Kidney epithelial cell (primary cell): ENCODE measurements at places on chromosomes 3 and 15. TPM values are rescaled to one million over a fixed set of nuclear protein-coding genes. Genes with fewer than 3 reads are reported as not detected.

PLCB2 gene
- 0.68 and 1.5 TPM in 2 replicates for total RNA-seq

DTX3L gene
- 42.9 and 46.8 TPM in 2 replicates for total RNA-seq

PRICKLE2 gene
- 10.8 and 13.7 TPM in 2 replicates for total RNA-seq

LRRN1 gene
- 19.7 and 26.8 TPM in 2 replicates for total RNA-seq

POPDC2 gene
- 1.0 and 4.9 TPM in 2 replicates for total RNA-seq

MAP1A gene
- total RNA-seq = 2.0 and 2.5 TPM in 2 replicates

HES1 gene
- 45.2 and 50.7 TPM in 2 replicates for total RNA-seq

INKA1 gene
- total RNA-seq = not detected in 2 replicates

SHC4 gene
- total RNA-seq = 3.3 and 4.2 TPM in 2 replicates

SUSD5 gene
- 1.4 and 2.0 TPM in 2 replicates for total RNA-seq

TM4SF4 gene
- total RNA-seq = not detected in 2 replicates

RCCD1 gene
- total RNA-seq = 8.9 and 12.5 TPM in 2 replicates

SPTBN5 gene
- 0.14 and 0.17 TPM in 2 replicates for total RNA-seq

ARGFX gene
- not detected in 2 replicates for total RNA-seq

ASB14 gene
- total RNA-seq = not detected in 2 replicates

TERB2 gene
- total RNA-seq = not detected in 2 replicates

ST8SIA2 gene
- total RNA-seq = 7.0 and 13.7 TPM in 2 replicates

RLBP1 gene
- not detected in 2 replicates for total RNA-seq

PCLAF gene
- 2.6 and 8.4 TPM in 2 replicates for total RNA-seq

COPG1 gene
- total RNA-seq = 159 and 173 TPM in 2 replicates

FAM3D gene
- total RNA-seq = not detected in 2 replicates

CAPN3 gene
- 0.89 and 3.7 TPM in 2 replicates for total RNA-seq

PDHB gene
- 58.2 and 62.8 TPM in 2 replicates for total RNA-seq

SH3GL3 gene
- total RNA-seq = 0.75 and 1.0 TPM in 2 replicates
